GM13976 (cell line): ENCODE measurements at places on chromosomes 12 and 14.
A peak's percentile ranks its signal among the peaks of the same experiment; 100 is the strongest.

DNA sequence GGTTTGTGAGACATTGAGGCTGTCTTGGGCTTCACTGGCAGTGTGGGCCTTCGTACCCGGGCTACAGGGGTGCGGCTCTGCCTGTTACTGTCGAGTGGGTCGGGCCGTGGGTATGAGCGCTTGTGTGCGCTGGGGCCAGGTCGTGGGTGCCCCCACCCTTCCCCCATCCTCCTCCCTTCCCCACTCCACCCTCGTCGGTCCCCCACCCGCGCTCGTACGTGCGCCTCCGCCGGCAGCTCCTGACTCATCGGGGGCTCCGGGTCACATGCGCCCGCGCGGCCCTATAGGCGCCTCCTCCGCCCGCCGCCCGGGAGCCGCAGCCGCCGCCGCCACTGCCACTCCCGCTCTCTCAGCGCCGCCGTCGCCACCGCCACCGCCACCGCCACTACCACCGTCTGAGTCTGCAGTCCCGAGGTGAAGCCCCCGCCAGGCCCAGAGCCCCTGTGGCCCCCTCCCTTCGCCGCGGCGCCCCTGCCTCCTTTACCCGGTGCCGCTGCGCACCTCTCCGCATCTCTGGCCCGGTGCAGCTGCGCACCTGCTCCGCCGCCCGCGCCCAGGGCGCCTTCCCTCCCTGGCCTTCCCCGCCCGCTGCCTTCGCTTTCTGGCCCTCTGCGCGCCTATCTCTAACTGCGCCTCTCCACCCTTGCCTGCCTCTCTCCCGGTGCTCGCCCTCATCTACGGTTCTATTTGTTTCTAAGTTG, at the start of gene ENO2:
TSS of gene ENO2 (plus strand) at position 335 of the 701 bp plus-strand sequence. CDS start 1,253 bp downstream, outside the sequence.
- peak; percentile 90 for DNase-seq

GRCh38 chr12:24888813-24889212, 60.1 kb downstream of the BCAT1 start:
- DNase-seq = no peak

DNA sequence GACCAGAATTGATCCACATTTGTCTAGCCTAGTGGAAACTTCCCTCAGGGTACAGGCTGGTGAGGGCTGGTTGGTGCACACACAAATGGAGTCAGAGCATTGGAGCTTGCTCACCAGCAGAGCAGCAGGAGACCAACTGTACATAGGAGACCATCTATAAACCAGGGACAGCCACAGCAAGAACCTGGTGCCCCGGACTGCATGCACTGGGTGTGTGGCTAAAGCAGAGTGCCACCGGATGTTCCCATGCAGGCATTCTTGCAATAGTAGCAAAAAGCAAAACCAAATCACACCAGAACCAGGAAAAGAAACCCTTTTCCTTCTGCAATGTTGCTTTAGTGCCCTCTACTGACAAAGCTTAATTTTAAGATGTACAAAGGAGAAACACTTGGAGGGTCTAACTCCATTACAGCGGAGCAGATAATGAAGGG, 136.4 kb downstream of the MDGA2 start:
- peak; percentile 4 for DNase-seq

- DNase-seq = no peak
Measured at GRCh38 chr12:113062502-113063395, 6.2 kb downstream of the DTX1 start.

GRCh38 chr14:96060186-96060933, 21.2 kb downstream of the C14orf132 start:
- DNase-seq = no peak

DNA sequence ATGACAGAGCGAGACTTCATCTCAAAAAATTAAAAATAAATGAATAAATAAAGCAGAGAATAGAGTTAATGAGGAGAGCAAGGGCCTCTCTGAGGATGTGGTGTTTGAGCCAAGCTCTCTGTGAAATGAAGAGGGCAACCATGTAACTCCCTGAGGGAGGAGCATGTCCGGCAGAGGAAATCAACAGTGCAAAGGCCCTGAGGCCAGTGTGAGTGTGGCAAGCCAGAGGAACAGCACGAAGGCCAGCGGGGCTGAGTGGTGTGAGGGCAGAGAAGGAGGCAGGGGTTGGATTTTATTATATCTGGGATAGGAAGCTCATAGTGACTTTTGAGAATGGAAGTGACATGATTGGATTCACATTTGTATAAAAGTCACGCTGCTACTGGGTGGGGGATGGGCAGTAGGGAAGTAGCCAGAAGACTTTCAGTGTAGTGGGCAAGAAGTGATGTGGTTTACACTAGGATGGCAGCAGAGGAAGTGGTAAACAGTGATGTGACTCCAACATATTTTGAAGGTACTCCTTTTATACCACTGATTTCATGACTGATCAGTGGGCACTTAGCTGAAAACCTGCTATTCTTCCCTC, 10.3 kb upstream of the LRP1-AS start:
- DNase-seq = no peak

- no peak for DNase-seq
Measured at GRCh38 chr14:95329941-95330340, 10.2 kb upstream of the CLMN start.

GRCh38 chr14:99389174-99389826, 91.4 kb downstream of the SETD3 start:
- peak; percentile 82 for DNase-seq

GRCh38 chr14:79596551-79596950, 614.8 kb downstream of the DIO2 start:
- DNase-seq = no peak

DNA sequence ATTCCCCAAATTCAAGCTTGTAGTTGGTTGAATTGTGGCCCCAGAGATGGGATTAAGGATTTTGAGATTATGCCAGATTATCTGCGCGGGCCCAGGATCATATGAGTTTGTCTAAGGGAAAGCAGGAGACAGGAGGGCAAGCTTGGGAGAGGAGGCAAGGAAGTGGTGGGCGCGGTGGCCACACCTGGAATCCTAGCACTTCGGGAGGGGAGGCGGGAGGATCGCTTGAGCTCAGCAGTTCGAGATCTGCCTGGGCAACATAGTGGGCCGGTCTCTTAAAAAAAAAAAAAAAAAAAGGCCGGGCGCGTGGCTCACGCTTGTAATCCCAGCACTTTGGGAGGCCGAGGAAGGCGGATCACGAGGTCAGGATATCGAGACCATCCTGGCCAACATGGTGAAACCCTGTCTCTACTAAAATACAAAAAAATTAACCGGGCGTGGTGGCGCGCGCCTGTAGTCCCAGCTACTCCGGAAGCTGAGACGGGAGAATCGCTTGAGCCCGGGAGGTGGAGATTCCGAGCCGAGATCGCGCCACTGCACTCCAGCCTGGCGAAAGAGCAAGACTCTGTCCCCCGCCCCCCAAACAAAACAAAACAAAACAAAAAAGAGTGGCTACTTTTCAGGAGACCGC, 881 bp upstream of the PUS1 start:
- DNase-seq = no peak

DNA sequence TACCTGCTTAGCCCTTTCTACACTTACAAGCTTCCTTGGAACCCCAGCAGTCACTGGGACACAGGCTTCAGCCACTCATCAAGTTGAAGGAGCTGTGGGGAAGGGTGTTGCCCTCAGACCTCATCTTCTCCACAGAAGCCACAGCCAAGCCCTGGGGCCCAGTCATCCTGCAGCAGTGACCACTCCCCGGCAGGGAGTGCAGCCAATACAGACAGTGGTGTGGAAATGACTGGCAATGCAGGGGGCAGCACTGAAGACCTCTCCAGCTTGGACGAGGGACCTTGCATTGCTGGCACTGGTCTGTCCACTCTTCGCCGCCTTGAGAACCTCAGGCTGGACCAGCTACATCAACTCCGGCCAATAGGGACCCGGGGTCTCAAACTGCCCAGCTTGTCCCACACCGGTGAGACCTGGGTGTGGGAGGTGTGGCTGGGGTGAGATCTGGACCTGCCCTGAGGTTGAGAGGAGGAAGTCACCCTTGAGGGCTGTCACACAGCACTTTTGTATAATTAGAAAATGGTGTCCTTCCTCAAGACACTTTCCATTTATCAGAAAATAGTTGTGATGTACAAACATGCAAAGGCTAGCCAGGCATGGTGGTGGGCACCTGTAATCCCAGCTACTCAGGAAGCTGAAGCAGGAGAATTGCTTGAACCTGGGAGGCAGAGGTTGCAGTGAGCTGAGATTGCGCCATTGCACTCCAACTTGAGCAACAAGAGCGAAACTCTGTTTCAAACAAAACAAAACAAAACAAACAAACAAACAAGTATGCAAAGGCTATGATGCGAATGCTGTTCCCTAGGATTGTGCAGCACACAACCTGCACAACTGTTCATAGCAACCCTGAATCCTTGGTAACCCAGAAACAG, 9.9 kb downstream of the GLI1 start:
- no peak for DNase-seq

- no peak for DNase-seq
Measured at GRCh38 chr12:132740652-132741051, 21.0 kb downstream of the ANKLE2 start.

- DNase-seq = no peak
Measured at GRCh38 chr12:105329926-105330282, 587 bp upstream of the C12orf75 start.

GRCh38 chr14:94536836-94537235, 24.4 kb upstream of the SERPINA4 start:
- no peak for DNase-seq

GRCh38 chr14:46034305-46034704, 617.3 kb downstream of the RPL10L start:
- no peak for DNase-seq

GRCh38 chr12:130621696-130622298, 94.3 kb downstream of the RIMBP2 start:
- no peak for DNase-seq

DNA sequence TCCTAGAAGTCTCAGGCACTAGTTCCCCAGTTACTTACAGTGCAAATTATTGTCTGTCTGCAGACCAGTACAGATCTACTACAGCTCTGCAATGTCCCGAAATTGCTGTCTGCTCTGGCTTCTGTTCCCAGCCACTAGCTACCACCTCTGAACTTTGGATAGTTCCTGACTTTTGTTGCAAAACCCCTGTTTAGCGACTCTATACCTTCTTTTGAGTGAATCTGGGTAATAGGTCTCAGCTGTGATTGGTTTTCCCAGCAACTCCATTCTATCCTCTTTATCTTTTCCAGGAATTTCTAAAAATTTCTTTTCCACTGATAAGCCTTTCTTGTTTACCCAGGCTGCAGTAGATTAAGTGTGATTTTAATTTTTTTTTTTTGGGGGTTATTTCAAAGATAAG, 16.8 kb downstream of the KCNJ8 start:
- no peak for DNase-seq

DNA sequence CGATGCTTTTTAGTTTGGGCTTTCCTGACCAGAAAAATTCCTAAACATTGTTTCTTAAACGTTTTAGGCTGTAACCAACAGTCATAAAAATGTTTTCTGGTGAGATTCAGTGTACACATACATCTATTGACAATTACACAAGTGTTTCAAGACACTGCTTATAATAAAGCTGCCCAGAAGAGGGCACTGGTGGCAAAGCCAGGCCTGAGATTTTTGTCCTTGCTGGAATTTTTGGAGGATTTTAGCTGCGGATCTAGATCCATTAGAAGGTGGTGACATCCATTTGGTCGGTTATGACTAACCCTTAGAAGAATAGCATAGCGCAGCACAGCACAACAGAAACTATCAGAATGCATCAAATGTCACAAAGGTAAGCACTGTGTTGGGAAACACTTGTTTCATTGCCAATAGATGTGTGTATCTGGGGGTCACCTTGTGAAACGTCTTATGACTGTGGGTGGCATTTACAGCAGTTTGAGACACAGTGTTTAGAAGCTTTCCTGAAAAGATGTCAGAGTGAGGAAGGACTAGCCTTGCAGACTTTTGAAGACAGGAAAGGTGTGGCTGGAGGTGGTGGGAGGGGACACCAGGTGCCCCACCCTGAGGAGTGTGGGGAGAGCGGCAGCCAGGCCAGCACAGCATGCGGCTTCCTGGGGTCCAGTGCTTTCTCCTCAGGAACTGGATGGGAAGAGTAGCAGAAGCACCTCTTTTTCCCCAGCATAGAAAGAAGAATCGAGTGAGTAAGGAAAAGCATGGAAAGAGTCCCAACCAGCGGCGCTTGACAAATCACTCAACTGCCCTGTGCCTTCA, 54.7 kb upstream of the FKBP4 start:
- DNase-seq = no peak

- no peak for DNase-seq
Measured at GRCh38 chr14:105055736-105056302, 9.4 kb downstream of the GPR132 start.

GRCh38 chr14:92556255-92556741, 42.7 kb downstream of the RIN3 start:
- peak; percentile 49 for DNase-seq

- DNase-seq = no peak
Measured at GRCh38 chr12:29286081-29286790, 94.7 kb downstream of the ERGIC2 start.

DNA sequence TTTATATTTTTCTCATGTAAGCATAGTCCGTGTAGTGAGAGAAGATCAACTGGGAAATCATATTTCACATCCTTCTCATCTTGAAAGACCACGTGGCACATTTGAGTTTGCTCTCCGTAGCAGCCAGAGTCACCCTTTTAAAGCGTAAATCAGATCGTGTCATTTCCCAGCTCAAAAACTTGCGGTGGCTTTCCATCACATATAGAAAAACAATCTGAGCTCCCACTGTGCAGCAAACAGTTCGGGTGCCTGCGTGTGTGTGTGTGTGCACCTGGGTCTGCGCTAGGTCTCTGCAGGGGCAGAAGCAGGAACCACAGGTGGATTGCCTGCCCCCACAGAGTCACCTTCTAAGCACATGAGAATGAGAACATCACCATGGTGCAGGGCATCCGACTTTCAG, 338.2 kb downstream of the TRHDE start:
- no peak for DNase-seq

- DNase-seq = no peak
Measured at GRCh38 chr14:83838226-83838625, 1691.7 kb upstream of the FLRT2 start.

DNA sequence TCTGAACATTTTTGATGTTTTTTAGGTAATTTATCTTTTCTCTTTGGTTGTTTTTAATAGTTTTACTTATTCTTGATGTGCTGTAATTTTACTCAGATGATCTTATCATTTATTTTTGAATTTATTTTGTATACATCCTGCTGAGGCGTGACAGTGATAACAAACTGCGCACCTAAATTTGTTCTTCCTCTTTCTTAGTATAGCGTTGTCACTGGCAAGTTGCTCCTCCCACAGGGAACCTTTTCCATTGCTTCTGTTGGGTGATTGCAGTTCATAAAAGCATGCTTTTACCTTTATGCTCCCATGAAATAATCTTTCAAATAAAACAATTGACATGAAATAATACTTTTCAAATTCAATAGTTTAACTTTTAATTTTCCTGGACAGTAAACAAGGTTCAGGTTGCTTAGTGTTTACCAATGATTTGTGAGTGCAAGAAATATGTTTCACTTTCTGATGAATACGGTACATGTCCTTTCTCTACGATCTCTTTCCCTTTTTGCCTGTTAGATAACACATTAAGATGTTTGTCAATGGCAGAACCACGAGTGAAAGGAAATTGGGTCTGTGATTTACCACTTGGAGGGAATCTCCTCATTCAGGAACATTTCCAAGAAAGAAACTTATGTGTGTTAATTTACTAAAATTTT, 223.3 kb downstream of the CCDC91 start:
- peak; percentile 3 for DNase-seq

DNA sequence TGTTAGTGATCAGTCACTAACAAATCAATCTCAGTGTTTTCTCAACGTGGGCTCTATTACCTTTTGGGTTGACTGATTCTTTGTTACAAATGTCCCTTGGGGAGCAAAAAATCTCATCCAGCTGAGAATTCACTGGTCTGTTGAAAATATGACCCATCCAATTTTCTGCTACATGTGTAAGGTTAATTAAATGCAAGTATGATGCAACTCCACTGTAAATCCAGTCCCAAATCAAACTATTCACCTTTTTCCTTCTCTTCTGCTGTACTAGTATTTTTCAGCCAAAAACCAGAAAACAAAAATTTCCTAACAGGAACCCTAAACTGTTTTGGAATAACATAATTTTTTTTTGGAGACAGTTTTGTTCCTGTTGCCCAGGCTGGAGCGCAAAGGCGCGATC, 2.2 kb downstream of the ERH start:
- no peak for DNase-seq
